ENCODE measurements at places on chromosomes 3 and 15. TPM values are rescaled to one million over a fixed set of nuclear protein-coding genes. Genes with fewer than 3 reads are reported as not detected.

CELF6 gene
- 0.16 TPM for total RNA-seq

PRICKLE2 gene
- not detected for total RNA-seq

MORC1 gene
- total RNA-seq, result not detected

PATL2 gene
- 8.6 TPM for total RNA-seq

ZMYND10 gene
- total RNA-seq, result 0.74 TPM

PARP14 gene
- total RNA-seq, result 55.2 TPM

CCDC191 gene
- total RNA-seq, result 0.99 TPM

DNA sequence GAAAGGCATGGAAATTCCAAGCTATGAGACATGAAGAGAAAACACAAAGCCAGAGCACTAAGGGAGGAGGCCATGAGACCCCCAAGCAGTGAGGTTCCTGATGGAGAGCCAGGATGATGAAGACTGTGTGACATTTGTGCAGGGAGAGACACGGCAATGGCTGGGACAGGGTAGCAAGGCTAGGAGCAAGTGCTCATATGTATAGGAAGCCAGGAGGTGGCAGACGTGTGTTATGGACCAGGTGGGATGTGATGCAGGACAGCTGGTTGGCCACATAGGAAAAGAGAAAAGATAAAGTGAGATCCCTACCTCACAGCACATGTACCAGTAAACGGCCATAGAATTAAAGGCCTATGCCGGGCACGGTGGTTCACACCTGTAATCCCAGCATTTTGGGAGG lies 112.7 kb downstream of the APBA2 start:
- no peak for DNase-seq

GRCh38 chr3:186509423-186509822 lies 34.8 kb downstream of the CRYGS start:
- DNase-seq, result no peak

GRCh38 chr3:186828340-186828739 lies 14.2 kb upstream of the ADIPOQ start:
- no peak for DNase-seq
